ENCODE measurements at places on chromosomes 7 and 10. TPM values are rescaled to one million over a fixed set of nuclear protein-coding genes. Genes with fewer than 3 reads are reported as not detected.

Gene ABCA13
- total RNA-seq: 0.60 TPM

Gene AKR1C4
- 2.0 TPM for total RNA-seq

Gene VWC2
- total RNA-seq: 0.60 TPM

DNA sequence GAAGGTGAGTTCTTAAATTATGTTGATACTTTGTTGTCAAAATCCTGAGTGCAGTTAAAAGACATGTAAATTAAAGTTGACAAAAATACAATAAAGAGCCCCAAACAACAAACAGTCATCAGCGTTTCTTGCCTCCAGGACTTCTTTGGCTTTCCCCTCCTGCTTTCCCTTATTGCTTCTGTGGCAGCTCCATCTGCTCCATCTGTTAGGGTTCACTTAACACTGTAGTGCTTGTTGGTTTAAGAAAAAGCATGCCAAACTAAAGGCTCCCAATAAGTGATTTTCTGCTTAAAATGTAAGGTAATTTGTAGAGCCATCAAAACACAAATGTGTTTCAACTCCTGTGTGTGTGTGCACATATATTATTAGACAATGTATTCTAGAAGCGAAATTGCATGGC is 254.3 kb upstream of the GNAI1 start:
- DNase-seq: no peak

DNA sequence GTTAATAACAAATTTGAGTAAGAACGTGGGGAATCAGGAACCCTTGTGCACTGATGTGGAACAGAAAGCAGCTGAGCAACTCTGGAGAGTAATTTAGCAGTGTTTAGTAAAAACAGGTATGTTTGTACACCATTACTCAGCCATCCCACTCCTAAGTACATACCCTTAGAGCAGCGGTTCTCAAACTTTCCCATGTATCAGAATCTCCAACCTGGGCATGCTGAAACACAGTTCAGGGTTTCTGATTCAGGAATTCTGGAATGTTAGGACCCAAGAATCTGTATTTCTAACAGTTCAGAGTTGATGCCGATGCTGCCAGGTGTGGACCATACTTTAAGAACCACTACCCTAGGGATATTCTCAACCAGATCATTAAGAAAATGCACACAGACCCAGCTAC is 5.1 kb downstream of the SGMS1 start:
- DNase-seq: no peak

DNA sequence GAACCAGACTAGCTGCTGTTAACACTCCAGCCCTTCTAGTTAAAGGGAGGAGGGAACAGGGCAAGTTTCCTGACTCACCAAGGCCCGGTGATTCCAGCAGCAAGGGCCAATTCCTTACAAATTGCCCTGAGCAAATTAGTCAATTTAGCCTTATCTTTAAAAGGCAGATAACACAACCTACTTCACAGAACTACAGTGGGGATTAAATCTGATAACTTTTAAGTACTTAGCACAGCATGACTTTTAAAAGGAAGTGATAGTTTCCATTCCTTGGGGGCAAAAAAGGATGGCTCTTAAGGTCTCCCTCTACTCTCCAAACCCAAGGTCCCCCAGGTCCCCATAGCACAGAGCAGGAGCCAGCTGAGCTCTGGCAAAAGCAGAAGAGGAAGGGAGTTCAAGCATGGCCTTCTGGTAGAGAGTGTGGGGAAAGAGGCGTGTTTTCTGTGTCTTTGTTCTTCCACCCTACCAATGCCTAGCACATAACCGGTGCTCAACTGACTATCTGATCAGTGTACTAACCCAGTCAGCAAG is 4.0 kb downstream of the CDCA7L start:
- DNase-seq: no peak

DNA sequence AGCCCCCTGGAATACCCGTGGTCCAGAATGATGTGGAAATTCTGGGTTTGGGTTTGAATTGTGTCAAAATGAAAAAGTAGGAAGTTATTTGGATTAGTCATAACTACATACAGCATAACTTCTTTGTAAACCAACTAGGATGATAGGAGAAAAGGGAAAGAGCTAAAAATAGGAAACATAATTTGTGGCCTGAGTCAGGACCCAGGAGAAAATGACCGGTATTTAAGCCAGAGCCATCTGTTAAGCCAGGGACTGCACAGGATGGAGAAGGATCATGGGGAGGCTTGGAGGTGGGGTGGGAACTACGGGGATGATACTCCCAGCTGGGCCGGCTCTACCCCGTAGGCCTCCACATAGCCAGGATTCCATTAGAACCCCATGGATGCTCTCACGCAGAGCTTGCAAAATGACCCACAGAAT is 98.6 kb downstream of the MYOF start:
- DNase-seq: no peak

GRCh38 chr7:94649450-94649849 is 6.5 kb downstream of the SGCE start:
- no peak for DNase-seq

DNA sequence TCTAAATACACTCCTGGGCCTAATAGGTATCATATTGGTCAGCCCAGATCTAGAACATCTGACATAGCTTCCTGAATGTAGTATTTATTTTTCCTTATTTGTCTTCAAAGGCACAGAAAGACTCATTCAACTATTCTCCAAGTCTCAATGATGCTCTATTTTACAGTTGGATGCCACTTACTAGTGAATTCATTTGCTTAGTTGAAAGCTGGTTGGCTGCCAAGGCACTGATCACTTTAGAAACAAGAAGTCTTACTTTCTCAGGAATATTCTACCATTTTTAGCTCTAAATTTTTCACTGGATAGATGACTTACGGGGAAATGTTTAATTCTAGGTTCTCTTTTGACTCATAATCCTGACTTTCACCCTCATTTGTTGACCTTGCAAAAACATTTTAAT is 863.4 kb downstream of the SORCS1 start:
- DNase-seq: no peak

Data from type B pancreatic cell (in vitro differentiated cells).